ENCODE measurements at places on chromosomes 2 and 18. TPM values are rescaled to one million over a fixed set of nuclear protein-coding genes. Genes with fewer than 3 reads are reported as not detected.

Gene MAP2
- 0.20 TPM for polyA plus RNA-seq

Gene AFF3
- 0.63 TPM for polyA plus RNA-seq

Gene RANBP2
- 15.4 TPM for polyA plus RNA-seq

Gene VWC2L
- not detected for polyA plus RNA-seq

Gene EPB41L5
- 1.4 TPM for polyA plus RNA-seq

Gene INHBB
- polyA plus RNA-seq = not detected

Gene EPB41L3
- polyA plus RNA-seq = 0.89 TPM

Gene CYTIP
- 176 TPM for polyA plus RNA-seq

Gene POLR1A
- polyA plus RNA-seq = 0.87 TPM

Gene CCDC74A
- polyA plus RNA-seq = 0.42 TPM

Data from CD4-positive, alpha-beta memory T cell (primary cell).